ENCODE measurements at places on chromosomes 12 and 14.

- no peak for DNase-seq
Observed at GRCh38 chr12:6224550-6224949, 24.4 kb downstream of the CD9 start.

DNA sequence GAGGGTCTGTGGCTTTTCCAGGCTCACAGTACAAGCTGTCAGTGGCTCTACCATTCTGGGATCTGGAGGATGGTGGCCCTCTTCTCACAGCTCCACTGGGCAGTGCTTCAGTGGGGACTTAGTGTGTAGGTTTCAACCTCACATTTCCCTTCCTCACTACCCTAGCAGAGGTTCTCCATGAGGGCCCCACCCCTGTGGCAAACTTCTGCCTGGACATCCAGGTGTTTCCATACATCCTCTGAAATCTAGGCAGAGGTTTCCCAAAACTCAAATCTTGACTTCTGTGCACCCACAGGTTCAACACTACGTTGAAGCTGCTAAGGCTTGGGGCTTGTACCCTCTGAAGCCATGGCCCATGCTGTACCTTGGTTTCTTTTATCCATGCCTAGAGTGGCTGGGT lies 40.3 kb downstream of the KTN1 start:
- DNase-seq, result no peak

DNA sequence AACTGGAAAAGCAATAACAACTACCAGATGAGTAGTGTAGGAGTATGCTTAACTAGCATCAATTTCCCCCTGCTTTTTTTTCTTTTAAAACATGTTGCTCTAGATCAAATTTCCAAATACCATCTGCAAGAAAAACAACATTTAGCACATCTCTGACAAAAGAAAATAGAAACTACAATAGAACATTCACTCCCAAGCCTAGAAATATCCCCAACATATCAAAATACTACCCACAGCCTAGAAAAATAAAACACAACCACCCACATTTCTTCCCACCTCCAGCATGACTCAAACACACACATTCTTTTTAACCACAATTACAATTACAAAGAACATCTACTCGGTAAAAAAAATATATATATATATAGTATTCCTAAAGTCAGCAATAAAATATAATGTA lies 120.0 kb downstream of the PPFIA2 start:
- no peak for DNase-seq

GRCh38 chr14:104926619-104927431 lies 2.1 kb downstream of the PLD4 start:
- no peak for DNase-seq
